ENCODE measurements at places on chromosomes 4 and X.
A peak's percentile ranks its signal among the peaks of the same experiment; 100 is the strongest.

GRCh38 chr4:135050086-135050717 lies 848.6 kb upstream of the PABPC4L start:
- no peak for DNase-seq

GRCh38 chr4:141789716-141790115 lies 153.3 kb downstream of the IL15 start:
- DNase-seq = no peak

DNA sequence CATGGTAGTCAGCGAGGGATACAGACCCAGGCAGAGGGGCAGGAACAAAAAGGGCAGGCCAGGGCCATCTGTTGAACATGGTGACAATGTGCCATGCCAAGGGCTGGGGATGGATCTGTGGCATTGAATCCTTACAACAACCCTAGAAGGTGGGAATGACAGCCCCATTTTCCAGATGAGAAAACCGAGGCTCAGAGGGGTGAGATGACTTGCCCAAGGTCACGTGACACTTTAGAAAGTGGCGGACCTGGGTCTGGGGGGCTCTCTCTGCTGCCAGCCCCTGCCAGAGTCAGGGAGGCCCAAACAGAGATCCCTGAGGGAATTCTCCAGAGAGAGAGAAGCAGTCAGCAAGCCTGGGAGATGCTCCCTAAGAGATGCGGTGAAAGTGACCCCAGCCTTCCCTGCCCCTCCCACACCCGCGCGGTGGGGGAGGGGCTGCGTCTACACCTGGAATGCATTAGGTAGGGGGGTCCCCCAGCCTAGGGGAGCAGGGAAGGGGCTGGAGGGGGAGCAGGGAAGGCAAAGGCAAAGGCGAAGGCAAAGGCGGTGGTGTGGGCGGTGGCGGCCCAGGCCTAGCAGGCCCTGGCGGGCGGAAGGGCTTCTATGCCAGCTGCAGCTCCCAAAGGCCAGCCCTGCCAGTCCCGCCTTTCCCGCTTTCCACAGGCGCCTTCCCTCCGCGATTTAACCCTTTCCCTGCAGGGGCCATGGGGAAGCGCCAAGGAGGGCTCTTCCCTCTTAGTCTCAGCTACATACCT lies 13.0 kb downstream of the FGD1 start:
- DNase-seq = no peak

DNA sequence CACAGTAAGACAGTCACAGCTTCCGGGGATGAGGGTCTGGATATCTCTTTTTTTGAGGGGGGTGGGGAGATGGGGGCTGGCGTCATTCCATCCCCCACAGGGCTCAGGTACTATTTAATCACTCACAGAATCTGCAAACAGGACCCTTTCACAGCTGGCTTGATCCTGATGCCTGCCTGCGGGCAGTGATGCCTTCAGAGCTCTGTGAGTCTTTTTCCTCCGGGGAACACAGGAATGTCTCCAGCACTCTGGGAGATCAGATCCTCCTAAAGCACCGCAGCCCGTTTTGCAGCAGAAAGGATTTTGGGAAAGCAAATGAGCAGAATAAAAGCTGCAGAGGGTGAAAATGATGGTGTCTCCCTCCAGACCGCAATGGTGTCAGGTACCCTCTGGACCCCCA lies 13.2 kb upstream of the SHOX start:
- no peak for DNase-seq

GRCh38 chr4:579543-580175 lies 3.6 kb upstream of the TMEM271 start:
- no peak for DNase-seq

- DNase-seq = no peak
Observed at GRCh38 chr4:81523672-81524327, 52.1 kb upstream of the RASGEF1B start.

DNA sequence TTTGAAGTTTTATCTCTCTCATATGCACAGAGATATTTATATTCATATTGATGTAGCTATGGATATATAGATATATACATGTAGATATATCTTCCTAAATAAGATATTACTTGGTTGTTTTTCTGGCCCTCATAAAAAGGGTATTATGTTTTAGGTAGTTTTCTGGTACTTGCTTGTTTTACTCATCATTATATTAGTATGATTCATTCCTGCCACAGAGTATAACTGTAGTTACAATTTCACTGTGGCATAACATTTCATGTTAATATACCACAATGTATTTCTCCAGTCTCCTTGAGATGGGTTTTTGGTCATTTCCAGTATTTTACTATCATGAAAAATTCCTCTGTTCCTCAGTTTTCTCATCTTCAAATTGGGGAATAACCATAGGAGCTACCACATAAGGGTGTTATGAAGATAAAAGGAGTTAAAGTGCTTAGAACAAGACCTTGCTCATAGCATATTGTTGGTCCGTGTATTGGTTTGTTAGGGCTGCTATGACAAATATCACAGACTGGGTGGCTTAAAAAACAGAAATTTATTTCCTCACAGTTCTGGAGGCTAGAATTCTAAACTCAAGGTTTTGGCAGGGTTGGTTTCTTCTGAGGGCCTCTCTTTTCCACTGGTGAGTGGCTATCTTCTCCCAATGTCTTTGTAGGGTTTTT lies 129.7 kb downstream of the TMEM164 start:
- no peak for DNase-seq

GRCh38 chrX:17081511-17081910 lies 135.1 kb downstream of the REPS2 start:
- DNase-seq = no peak

GRCh38 chr4:22515888-22516541 lies at the start of gene ADGRA3:
ADGRA3 (minus strand) TSS chr4:22516066; CDS start chr4:22515784, 282 bp downstream.
- DNase-seq = peak; percentile 30

GRCh38 chrX:115226929-115227328 lies 7.0 kb downstream of the LRCH2 start:
- DNase-seq = no peak

GRCh38 chr4:106314960-106315359 lies 1.0 kb downstream of the TBCK start:
- DNase-seq = no peak

GRCh38 chrX:1387141-1387776 lies 4.7 kb downstream of the SLC25A6 start:
- DNase-seq = no peak

DNA sequence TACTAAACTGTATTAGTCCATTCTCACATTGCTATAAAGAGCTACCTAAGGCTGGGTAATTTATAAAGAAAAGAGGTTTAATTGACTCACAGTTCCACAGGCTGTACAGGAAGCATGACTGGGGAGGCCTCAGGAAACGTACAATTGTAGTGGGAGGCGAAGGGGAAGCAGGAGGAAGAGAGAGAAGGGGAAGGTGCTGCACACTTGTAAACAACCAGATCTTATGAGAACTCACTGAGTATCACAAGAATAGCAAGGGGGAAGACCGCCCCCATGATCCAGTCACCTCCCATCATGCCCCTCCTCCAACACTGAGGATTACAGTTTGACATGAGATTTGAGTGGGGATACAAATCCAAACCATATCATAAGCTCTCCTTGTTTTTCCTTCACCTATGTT lies 40.9 kb downstream of the RPA4 start:
- DNase-seq = no peak

GRCh38 chr4:70753630-70754029 lies 31.9 kb downstream of the RUFY3 start:
- DNase-seq = no peak

DNA sequence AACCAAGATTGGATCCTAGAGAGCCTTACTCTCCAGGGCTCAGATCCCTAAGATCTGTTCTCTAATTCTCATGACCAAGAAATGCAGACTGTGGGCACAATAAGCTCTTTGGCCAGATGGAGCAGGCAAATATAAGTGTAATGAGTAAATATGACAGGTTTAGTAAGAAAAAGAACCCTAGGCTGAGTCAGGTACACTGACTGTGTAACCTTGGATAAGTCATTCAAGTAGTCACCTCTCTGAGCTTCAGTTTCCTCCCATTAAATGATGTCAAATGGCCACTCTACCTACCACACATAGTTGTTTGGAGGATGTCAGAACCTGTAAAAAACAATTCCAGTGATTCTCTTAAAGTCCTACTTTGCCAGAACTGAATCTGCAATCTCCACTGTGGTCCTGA lies 8.3 kb upstream of the EDA start:
- DNase-seq = no peak

GRCh38 chr4:38273407-38273806 lies 313.2 kb downstream of the PTTG2 start:
- no peak for DNase-seq

- no peak for DNase-seq
Observed at GRCh38 chr4:173536808-173537429, 6.9 kb upstream of the HAND2 start.
